Endothelial cell (in vitro differentiated cells): ENCODE measurements at places on chromosomes 4 and X. TPM values are rescaled to one million over a fixed set of nuclear protein-coding genes. Genes with fewer than 3 reads are reported as not detected.

GRCh38 chr4:112633477-112634235 lies 3.1 kb downstream of the ZGRF1 start:
- H3K4me3 ChIP-seq = no peak overlapping the region

- H3K27ac ChIP-seq = no peak overlapping the region
- no peak for DNase-seq
- H3K27me3 ChIP-seq = no peaks in the 10 kb centered on the region
- H3K36me3 ChIP-seq = peaks cover 12% of the 10 kb centered on the region
Observed at GRCh38 chr4:85029453-85029852, 63.0 kb upstream of the WDFY3 start.

GRCh38 chr4:15675356-15675755 lies 6.3 kb upstream of the FAM200B start:
- no peak overlapping the region for H3K4me3 ChIP-seq
- no peaks in the 10 kb centered on the region for H3K27me3 ChIP-seq
- H3K27ac ChIP-seq = no peak overlapping the region
- no peaks in the 10 kb centered on the region for H3K36me3 ChIP-seq
- no peak for DNase-seq

DNA sequence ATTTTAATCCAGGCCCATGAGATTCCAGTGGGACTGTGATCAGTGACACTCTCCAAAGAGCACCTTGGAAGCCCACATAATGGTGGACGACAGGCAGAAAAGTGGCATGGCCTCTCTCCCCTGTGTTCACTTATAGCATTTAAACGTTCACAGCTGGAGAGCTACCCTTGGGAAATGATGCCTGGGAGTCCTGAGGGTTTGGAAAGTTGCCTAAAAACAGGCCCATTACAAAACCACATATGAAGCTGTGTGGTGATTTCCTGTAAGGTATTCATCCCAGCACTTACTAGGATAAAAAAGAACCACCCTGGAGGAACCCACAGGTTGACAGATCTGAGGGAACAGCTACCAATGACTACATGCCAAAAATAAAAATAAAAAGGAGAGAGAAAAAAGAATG lies 193.2 kb downstream of the RASL11B start:
- peaks cover 4% of the 10 kb centered on the region for H3K4me1 ChIP-seq
- no peak overlapping the region for H3K27ac ChIP-seq
- no peaks in the 10 kb centered on the region for H3K36me3 ChIP-seq
- no peak overlapping the region for H3K4me3 ChIP-seq

GRCh38 chrX:111322231-111322855 lies 52.1 kb upstream of the CAPN6 start:
- H3K36me3 ChIP-seq = no peaks in the 10 kb centered on the region
- no peaks in the 10 kb centered on the region for H3K27me3 ChIP-seq
- H3K27ac ChIP-seq = no peak overlapping the region
- H3K4me1 ChIP-seq = no peaks in the 10 kb centered on the region

DNA sequence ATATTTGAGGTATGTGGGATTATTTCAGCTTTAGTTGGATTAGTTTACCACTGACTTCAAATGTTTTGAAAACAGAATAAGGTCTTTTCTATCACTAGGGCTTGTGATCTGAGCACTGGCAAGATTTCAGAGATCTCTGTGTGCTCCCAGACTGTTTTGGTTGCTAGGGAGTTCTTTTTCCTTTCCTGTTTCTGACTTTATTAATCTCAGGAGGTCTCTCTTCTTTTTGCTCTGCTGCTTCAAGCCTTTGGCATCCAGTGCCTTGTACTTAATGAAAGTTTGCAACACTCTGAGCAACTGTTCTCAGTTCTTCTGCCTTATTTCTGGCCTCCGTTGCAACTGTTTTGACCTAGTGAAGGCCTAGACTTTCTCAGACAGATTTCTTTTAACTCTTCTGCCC lies 32.1 kb upstream of the PAQR3 start:
- H3K27me3 ChIP-seq = no peaks in the 10 kb centered on the region
- DNase-seq = no peak
- no peak overlapping the region for H3K27ac ChIP-seq
- peaks cover 5% of the 10 kb centered on the region for H3K36me3 ChIP-seq
- H3K4me1 ChIP-seq = peaks cover 18% of the 10 kb centered on the region

GRCh38 chrX:3522101-3522650 lies 175.7 kb upstream of the MXRA5 start:
- no peaks in the 10 kb centered on the region for H3K36me3 ChIP-seq
- H3K27ac ChIP-seq = no peak overlapping the region
- no peaks in the 10 kb centered on the region for H3K4me1 ChIP-seq
- no peak for DNase-seq
- H3K27me3 ChIP-seq = no peaks in the 10 kb centered on the region
- no peak overlapping the region for H3K4me3 ChIP-seq

DNA sequence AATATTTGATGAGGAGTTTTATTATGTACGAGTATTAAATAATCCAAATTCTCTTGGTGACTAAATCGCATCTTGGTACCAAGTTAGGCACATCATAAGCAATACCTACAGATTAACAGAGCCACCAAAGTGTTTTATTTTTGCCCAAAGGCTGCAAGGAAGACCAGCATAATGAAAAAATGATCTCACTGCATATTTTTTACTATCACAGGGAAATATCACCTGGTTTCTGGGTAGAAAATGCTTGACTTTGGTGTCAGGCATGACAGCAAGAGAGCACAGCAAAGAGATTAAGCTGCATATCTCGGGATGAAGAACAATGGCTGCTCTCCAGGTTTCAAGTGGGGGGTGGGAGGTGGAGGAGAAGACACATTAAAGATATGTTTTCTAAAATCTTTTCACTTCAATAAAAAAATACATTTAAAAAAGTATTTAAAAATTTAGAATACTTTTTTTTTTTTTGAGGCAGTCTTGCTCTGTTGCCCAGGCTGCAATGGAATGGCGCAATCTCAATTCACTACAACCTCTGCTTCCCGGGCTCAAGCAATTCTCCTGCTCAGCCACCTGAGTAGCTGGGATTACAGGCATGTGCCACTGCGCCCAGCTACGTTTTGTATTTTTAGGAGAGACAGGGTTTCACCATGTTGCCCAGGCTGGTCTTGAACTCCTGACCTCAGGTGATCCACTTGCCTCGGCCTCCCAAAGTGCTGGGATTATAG lies 86.1 kb downstream of the FRYL start:
- H3K4me3 ChIP-seq = no peak overlapping the region
- DNase-seq = no peak
- peaks cover 2% of the 10 kb centered on the region for H3K27me3 ChIP-seq
- no peak overlapping the region for H3K27ac ChIP-seq
- H3K36me3 ChIP-seq = no peaks in the 10 kb centered on the region

DNA sequence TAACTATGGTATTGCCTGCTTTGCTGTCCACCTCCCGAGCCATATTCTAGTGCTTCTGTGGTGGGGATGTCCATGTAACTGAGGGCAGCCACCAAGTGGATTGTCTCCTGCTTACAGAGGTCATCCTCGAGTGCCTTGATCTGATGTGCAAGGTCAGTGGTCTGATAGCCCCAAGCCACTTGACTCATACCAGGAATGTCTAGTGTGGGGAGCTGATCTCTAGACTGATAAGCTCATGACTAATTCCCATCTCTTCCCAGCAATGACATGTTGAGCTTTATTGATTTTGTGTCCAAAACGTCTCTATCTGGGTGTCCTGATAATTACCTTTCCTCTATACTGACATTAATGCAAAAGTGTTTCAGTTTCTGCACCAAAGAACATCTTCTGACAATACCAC lies 168.4 kb upstream of the WDR1 start:
- no peaks in the 10 kb centered on the region for H3K4me1 ChIP-seq
- H3K4me3 ChIP-seq = no peak overlapping the region
- no peaks in the 10 kb centered on the region for H3K36me3 ChIP-seq
- no peak for DNase-seq
- no peak overlapping the region for H3K27ac ChIP-seq

DNA sequence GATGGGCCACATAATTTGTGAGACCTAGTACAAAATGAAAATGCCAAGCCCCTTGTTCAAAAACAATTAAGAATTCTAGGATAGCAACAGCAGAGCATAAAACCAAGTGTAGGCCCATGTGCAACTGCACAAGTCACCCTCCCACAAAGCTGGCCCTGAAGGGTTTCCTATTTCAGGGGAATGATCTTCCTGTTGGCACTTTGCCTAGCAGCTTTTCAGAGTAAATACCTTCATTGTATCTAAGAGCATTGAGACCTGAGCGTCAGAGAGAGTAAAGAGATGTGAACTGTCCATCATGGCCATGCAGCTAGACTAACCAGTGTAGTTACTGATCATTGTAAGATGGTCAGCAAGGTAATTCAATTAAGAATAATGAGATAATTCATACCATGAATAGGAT lies 113.6 kb downstream of the CNKSR2 start:
- no peak overlapping the region for H3K4me3 ChIP-seq
- no peaks in the 10 kb centered on the region for H3K27me3 ChIP-seq
- no peak for DNase-seq
- H3K36me3 ChIP-seq = no peaks in the 10 kb centered on the region

GRCh38 chr4:56681853-56682525 lies 893 bp upstream of the HOPX start:
- H3K27me3 ChIP-seq = peaks cover 2% of the 10 kb centered on the region
- no peak overlapping the region for H3K4me3 ChIP-seq
- DNase-seq = no peak
- H3K27ac ChIP-seq = no peak overlapping the region

- no peaks in the 10 kb centered on the region for H3K4me1 ChIP-seq
- H3K36me3 ChIP-seq = no peaks in the 10 kb centered on the region
- H3K27ac ChIP-seq = no peak overlapping the region
- no peaks in the 10 kb centered on the region for H3K27me3 ChIP-seq
- no peak for DNase-seq
Observed at GRCh38 chr4:31187979-31188378, 467.8 kb downstream of the PCDH7 start.

ATP7A gene
- 6.7 TPM for total RNA-seq

SRPX2 gene
- total RNA-seq = 1.1 TPM

SYTL4 gene
- total RNA-seq = 3.9 TPM

MEPE gene
- total RNA-seq = not detected

SMARCA1 gene
- 61.1 TPM for total RNA-seq

MAGED4B gene
- total RNA-seq = 129 TPM

RAB33A gene
- total RNA-seq = 4.1 TPM
